ENCODE measurements at places on chromosomes 3 and 15. TPM values are rescaled to one million over a fixed set of nuclear protein-coding genes. Genes with fewer than 3 reads are reported as not detected.

Gene GOLGA8M
- total RNA-seq = under 0.01 TPM

Gene FOXB1
- total RNA-seq = not detected

Gene ST6GAL1
- 1.7 TPM for total RNA-seq

Gene BRK1
- total RNA-seq = 123 TPM

DNA sequence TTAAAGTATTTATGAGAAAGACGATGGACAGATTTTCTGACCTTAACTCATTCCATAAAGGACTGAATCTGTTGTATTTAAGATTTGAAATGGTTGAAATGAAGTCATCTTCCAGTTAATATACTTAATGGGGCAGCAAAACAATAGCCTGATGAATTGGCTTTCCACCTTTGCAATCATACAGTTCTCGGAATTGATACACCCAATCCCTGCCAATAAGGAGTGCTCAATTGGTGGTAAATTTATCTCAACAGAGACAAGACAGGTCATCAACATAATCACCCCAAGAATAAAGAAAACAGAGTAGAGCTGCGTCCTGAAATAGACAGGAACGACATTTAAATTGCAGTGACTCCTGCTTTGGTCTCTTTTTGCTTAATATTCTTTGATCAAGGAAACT is 11.2 kb downstream of the ANXA2 start:
- DNase-seq = no peak

DNA sequence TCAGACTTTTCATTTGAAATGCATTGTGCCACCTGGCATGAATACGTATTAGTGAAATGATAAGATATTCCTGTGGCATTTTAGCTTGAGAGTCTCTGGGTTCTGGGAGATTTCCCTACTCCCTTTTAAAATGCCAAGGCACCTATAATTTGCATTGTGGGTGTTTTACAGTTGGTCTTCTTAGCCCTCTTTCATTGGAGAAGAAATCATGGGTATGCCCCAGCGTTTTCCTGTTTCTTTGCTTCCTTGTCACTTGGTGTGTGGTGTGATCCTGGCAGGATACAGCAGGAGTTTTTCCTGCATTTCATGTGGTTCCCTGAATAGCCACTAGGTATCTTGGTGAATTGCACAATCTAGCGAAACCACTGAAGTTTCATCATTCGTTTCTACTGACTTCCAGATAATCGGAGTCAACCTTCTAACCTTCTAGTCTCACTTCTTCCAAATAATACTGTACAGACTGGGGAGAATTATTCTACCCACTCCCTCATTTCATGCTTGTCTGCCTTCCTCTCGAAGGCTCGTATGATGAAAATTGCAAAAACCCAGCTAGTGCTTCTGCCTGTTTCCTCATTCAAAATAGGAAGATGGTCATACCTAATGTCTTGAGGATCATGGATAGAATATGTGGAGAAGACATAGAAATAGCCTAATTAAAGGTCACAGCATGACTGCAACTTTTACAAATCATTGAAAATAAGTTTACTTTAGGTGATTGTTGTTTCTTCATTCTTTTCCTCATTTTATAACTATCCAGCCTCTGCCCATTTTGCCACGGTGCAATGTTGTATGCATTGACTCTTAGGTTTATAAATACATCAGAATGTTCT is 2.6 kb downstream of the BHLHE40 start:
- peak; percentile 81 for DNase-seq

DNA sequence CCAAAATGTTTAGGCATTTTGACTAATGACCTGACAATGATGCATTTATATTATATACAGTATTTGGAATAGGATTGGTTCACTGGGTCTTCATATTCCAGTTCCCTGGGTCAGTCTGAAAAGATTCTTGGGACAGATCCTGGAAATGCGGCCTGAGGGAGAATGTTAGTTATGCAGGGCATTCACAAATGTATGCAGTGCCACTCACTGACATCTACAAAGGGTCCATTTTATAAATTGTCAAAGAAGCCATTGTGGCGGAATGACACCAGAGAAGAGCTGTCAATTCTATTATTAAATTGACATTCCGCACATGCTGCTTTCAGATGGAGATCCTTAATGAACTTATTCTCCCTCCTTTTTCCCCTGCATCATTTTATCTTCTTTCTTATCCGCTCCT is 176.6 kb downstream of the VGLL3 start:
- no peak for DNase-seq

GRCh38 chr3:50666837-50667236 is 7.9 kb upstream of the DOCK3 start:
- DNase-seq = peak; percentile 7

DNA sequence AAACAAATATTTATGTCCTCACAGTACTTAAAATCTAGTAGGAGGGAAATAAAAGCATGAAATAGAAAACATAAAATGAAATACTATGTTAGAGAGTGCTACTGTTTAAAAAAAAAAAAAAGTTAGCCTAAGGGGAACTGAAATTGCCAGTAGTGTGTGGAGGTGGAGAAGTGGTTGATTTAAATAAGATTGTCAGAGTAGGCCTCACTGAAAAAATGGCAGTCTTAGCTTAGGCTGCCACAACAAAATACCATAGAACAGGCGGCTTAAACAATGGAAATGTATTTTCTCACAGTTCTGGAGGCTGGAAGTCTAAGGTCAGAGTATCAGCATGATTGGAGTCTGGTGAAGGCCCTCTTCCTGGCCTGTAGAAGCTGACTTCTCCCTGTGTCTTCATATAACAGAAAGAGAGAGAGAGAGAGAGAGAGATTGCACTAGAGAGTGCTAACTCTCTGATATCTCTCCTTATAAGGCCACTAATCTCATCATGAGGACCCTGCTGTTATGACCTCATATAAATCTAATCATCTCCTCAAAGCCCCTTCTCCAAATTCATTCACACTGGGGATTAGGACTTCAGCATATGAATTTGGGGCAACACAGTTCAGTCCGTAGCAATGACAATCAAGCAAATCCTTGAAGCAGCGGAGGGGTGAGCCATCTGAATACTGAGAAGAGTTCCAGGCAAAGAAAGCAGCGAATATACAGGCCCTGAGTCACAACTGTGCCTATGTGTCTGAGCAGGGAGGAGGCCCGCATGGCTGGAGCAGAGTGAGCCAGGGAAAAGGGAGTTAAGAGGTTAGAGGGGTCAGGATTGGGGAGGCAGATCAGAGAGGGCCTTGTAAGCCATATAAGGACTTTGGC is 23.6 kb upstream of the LRRC34 start:
- peak; percentile 50 for DNase-seq
